ENCODE measurements at places on chromosomes 6 and 20. TPM values are rescaled to one million over a fixed set of nuclear protein-coding genes. Genes with fewer than 3 reads are reported as not detected.

- no peak overlapping the region for H3K4me3 ChIP-seq
- no peak overlapping the region for H3K27ac ChIP-seq
- H3K27me3 ChIP-seq, result no peaks in the 10 kb centered on the region
- DNase-seq, result no peak
These were observed 96.6 kb downstream of the HAO1 start for GRCh38 chr20:7843613-7844012.

GRCh38 chr20:61331543-61331942 is 79.5 kb downstream of the CDH4 start:
- H3K27me3 ChIP-seq, result no peaks in the 10 kb centered on the region
- H3K4me3 ChIP-seq, result no peak overlapping the region
- no peak for DNase-seq
- no peaks in the 10 kb centered on the region for H3K36me3 ChIP-seq

DNA sequence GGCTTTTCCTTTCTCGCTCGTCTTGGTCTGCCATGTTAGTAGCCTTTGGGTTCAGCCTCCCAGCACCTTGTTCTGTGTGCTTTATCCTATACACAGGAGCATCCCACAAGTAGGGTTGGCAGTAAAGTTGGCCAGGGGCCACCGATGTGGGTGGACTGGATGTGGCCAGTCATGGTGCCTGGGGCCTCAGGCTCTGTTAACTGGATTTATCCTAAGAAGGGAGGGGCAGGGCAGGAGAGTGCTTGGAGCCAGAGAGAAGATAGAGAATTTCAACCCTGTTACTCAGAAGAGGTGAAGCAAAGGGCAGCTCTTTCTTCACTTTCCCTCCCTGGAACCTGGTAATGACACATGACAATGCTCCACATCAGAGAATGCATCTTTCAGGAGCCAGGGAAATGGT is 14.1 kb upstream of the SIRPB2 start:
- DNase-seq, result no peak
- no peaks in the 10 kb centered on the region for H3K4me1 ChIP-seq
- no peak overlapping the region for H3K4me3 ChIP-seq
- H3K27me3 ChIP-seq, result peaks cover 2% of the 10 kb centered on the region
- no peaks in the 10 kb centered on the region for H3K36me3 ChIP-seq

GRCh38 chr20:23002276-23002675 is 32.8 kb upstream of the SSTR4 start:
- DNase-seq, result no peak
- H3K27me3 ChIP-seq, result no peaks in the 10 kb centered on the region
- no peak overlapping the region for H3K4me3 ChIP-seq
- no peaks in the 10 kb centered on the region for H3K4me1 ChIP-seq
- H3K27ac ChIP-seq, result no peak overlapping the region
- no peaks in the 10 kb centered on the region for H3K36me3 ChIP-seq

GRCh38 chr20:1369970-1370369 is 22.9 kb downstream of the FKBP1A start:
- no peak overlapping the region for H3K27ac ChIP-seq
- H3K36me3 ChIP-seq, result peaks cover 53% of the 10 kb centered on the region
- peaks cover 28% of the 10 kb centered on the region for H3K4me1 ChIP-seq
- peak; percentile 52 for DNase-seq

DNA sequence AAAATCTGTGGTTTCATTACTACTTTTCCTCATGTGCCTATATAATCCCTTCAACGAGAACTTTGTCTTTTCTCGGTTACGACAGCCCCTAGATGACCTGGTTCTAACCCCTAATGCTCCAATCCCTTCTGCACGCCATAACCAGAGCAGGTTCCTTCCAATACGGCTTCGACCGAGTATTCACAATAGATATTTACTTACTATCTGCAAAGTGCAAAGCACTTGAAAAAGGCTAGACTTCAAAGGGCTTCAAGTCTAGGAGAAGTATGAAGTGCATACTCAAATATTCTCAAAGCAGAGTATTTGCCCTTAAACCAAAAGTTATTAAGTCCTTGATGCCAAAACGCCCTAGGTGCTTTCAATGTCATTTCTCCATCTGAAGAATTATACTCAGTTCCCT is 63.4 kb upstream of the NHSL1 start:
- H3K4me3 ChIP-seq, result no peak overlapping the region
- no peaks in the 10 kb centered on the region for H3K36me3 ChIP-seq
- no peaks in the 10 kb centered on the region for H3K4me1 ChIP-seq
- no peaks in the 10 kb centered on the region for H3K27me3 ChIP-seq
- no peak overlapping the region for H3K27ac ChIP-seq
- DNase-seq, result no peak

GRCh38 chr20:60791823-60792222 is 460.2 kb upstream of the CDH4 start:
- no peaks in the 10 kb centered on the region for H3K4me1 ChIP-seq
- H3K4me3 ChIP-seq, result no peak overlapping the region
- H3K36me3 ChIP-seq, result no peaks in the 10 kb centered on the region
- H3K27ac ChIP-seq, result no peak overlapping the region
- DNase-seq, result no peak
- no peaks in the 10 kb centered on the region for H3K27me3 ChIP-seq

DNA sequence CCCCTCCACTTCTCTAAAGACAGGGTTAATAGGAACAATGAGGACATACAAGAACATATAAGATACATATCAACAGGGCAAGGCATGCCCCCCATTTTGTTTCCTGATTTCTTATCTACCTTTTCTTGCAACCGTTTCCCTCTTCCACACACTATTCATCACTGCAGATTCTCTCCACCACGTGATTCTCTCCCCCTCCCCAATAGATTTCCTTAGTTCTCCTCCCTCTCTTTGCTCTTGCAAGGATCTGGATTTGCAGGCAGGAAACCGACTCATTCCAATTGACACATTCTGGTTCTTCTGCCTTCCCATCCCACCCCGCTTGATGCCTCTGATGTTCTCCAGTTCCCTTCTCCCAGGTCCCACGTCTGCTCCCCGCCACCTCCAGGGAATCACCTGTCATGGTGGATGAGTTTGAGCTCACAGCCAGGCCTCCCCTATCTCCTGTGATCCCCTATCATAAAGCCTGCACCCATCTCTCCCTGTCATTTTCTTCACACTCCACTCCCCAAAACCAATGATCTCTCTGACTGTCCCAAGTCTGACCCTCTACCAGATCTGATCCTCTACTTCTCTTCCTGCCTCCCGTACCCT is 7.5 kb downstream of the GABBR1 start:
- no peak for DNase-seq
- H3K4me1 ChIP-seq, result peaks cover 17% of the 10 kb centered on the region
- H3K27ac ChIP-seq, result no peak overlapping the region
- H3K27me3 ChIP-seq, result peaks cover 18% of the 10 kb centered on the region
- peaks cover 23% of the 10 kb centered on the region for H3K36me3 ChIP-seq

GRCh38 chr6:37371154-37372083 is 17.6 kb downstream of the RNF8 start:
- peaks cover 46% of the 10 kb centered on the region for H3K36me3 ChIP-seq
- H3K4me1 ChIP-seq, result peaks cover 10% of the 10 kb centered on the region
- H3K4me3 ChIP-seq, result no peak overlapping the region
- H3K27ac ChIP-seq, result no peak overlapping the region
- DNase-seq, result peak; percentile 57

DNA sequence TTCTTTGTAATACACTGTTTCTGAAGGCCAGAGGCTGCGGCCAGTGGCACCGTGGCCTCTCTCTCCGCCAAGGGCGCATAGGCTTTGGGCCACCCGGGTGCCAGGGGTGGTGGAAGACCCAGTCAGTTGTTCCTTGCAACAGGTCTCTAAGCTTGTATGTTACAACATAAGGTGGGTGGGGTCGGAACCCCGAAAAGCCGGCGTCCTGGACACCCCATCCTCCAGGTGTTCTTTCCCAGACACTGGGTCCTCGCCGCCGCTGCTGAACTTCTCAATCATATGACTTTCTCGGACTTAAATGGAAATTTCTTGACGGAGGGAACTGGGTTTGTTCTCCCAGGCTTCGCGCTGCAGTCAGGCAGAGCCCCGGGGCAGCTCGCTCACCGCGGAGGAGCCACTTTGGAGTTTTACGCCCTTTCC is 983 bp upstream of the KCNQ5 start:
- DNase-seq, result no peak
- H3K27ac ChIP-seq, result no peak overlapping the region
- peaks cover 33% of the 10 kb centered on the region for H3K4me1 ChIP-seq
- no peaks in the 10 kb centered on the region for H3K36me3 ChIP-seq
- peak overlapping the region; percentile 37 for H3K4me3 ChIP-seq

DNA sequence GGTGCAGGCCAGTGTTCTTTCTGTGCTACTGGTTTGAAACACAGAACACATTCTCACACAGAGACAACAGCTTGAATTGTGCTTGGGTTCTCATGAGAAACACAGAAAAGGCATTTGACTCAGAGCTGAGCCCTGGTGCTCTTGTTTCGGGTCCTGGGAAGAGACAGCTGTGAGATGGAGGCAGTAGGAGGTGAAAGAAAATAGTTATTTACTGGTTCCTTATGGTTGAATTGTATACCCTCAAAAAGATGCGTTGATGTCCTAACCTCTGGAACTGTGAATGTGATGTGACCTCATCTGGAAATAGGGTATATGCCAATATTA is 87.1 kb upstream of the RPS6KA2 start:
- H3K36me3 ChIP-seq, result no peaks in the 10 kb centered on the region
- peaks cover 8% of the 10 kb centered on the region for H3K4me1 ChIP-seq
- H3K27me3 ChIP-seq, result no peaks in the 10 kb centered on the region
- DNase-seq, result no peak
- no peak overlapping the region for H3K4me3 ChIP-seq

DNA sequence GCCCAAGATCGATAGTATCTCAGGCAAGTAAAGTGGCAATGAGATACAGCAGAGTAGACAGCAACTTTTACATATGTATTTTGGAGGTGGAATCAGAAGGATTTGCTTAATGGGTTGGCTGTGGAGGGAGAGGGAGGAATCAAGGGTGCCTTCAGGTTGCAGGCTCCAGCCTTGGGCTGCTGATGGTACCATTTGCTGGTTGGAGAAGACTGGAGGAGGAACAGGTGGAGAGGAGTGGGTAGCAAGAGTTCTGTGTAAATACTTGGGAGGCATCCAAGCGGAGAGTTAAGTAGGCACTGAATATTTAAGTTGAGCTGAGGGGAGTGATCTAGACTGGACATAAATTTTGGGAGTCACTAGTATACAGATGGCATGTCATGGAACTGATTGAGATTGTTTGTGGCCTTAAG is 5.2 kb downstream of the BICRAL start:
- H3K4me3 ChIP-seq, result no peak overlapping the region
- H3K27me3 ChIP-seq, result no peaks in the 10 kb centered on the region
- peaks cover 4% of the 10 kb centered on the region for H3K36me3 ChIP-seq
- H3K4me1 ChIP-seq, result peaks cover 22% of the 10 kb centered on the region

DNA sequence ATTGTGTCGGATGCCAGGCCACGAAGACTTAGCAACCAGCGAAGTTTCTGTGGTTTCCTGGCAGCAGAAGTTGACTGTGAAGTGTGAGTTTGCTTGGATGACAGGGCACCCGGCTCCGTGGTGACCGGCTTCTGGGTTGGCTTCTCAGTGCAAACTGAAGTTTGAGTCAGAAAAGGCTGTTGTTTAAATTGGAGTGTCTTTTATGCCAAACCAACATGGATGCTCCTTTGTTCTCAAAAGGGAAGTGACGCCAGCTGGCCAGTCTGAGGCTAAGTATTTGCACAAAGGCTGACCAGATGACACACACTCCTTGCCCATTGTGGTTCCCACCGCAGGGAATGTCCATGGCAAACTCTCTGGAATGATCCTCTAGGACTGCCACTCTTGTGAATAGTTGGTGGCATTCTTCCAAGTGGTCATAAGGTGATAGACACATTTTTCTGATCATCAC is 164.8 kb upstream of the QKI start:
- DNase-seq, result no peak
- H3K36me3 ChIP-seq, result no peaks in the 10 kb centered on the region
- H3K4me1 ChIP-seq, result peaks cover 9% of the 10 kb centered on the region

DNA sequence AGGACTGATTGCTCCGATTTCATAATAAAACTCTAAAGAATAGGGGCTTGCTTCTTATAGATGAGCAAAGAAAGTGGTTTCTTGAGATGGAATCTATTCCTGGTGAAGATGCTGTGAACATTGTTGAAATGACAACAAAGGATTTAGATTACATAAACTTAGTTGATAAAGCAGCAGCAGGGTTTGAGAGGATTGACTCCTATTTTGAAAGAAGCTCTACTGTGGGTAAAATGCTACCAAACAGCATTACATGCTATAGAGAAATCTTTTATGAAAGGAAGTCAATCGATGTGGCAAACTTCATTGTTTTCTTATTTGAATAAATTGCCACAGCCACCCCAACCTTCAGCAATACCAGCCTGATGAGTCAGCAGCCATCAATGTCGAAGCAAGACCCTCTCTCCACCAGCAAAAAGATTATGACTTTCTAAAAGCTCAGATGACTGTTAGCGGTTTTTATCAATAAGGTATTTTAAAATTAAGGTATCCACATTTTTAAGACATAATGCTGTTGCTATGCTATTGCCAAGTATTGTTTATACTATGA is 12.7 kb upstream of the MTRF1L start:
- no peak overlapping the region for H3K27ac ChIP-seq
- H3K4me3 ChIP-seq, result no peak overlapping the region
- H3K36me3 ChIP-seq, result no peaks in the 10 kb centered on the region
- no peak for DNase-seq

DNA sequence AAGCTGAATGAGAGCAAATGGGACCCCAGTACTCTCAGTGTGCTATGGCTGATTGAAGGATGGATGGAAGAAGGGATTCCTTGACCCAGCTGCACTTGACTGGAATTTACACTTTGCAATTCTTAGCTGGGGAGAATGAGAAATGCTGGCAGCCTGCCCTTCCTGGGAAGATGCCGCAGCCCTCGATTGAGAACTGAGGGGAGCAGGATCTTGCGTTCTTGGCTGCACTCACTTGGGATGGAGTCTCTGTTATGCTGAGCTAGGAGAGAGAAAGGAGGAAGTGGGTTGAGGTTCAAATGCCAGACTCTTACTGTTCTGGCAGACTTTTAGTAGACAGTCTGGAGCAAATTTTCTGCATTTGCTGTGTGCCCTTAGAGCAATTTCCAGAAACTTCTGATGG is 221.2 kb downstream of the FNDC1 start:
- H3K4me3 ChIP-seq, result no peak overlapping the region
- H3K4me1 ChIP-seq, result peaks cover 12% of the 10 kb centered on the region
- DNase-seq, result peak; percentile 82
- no peaks in the 10 kb centered on the region for H3K27me3 ChIP-seq
- H3K27ac ChIP-seq, result peak overlapping the region; percentile 56

GRCh38 chr6:16840725-16841124 is 79.5 kb upstream of the ATXN1 start:
- H3K27ac ChIP-seq, result no peak overlapping the region
- DNase-seq, result no peak
- no peaks in the 10 kb centered on the region for H3K27me3 ChIP-seq
- no peaks in the 10 kb centered on the region for H3K36me3 ChIP-seq
- H3K4me3 ChIP-seq, result no peak overlapping the region
- H3K4me1 ChIP-seq, result peaks cover 10% of the 10 kb centered on the region

- peak; percentile 28 for DNase-seq
- H3K27ac ChIP-seq, result no peak overlapping the region
- no peak overlapping the region for H3K4me3 ChIP-seq
- no peaks in the 10 kb centered on the region for H3K36me3 ChIP-seq
- H3K27me3 ChIP-seq, result no peaks in the 10 kb centered on the region
These were observed 7.0 kb downstream of the IL22RA2 start for GRCh38 chr6:137166247-137167098.

Gene RBCK1
- 31.0 TPM for total RNA-seq

Gene PSORS1C2
- not detected for total RNA-seq

Gene DNAH8
- 2.2 TPM for total RNA-seq

Gene LZTS3
- 2.2 TPM for total RNA-seq

Gene LY86
- 2.7 TPM for total RNA-seq

Gene ASIP
- total RNA-seq, result 0.27 TPM

Gene MRAP2
- total RNA-seq, result 30.6 TPM

Gene ALDH5A1
- total RNA-seq, result 5.9 TPM

Gene DEFB124
- total RNA-seq, result 0.62 TPM

Gene NHSL1
- 21.7 TPM for total RNA-seq
